Activated CD8-positive, alpha-beta memory T cell treated with anti-CD3 and anti-CD28 coated beads for 4 hours (primary cell): ENCODE measurements at places on chromosomes 16 and 17.

- no peak for DNase-seq
These were observed 14.3 kb upstream of the TMED6 start for GRCh38 chr16:69365901-69366300.

GRCh38 chr17:46978489-46979146, 435 bp downstream of the RPRML start:
- DNase-seq, result no peak

DNA sequence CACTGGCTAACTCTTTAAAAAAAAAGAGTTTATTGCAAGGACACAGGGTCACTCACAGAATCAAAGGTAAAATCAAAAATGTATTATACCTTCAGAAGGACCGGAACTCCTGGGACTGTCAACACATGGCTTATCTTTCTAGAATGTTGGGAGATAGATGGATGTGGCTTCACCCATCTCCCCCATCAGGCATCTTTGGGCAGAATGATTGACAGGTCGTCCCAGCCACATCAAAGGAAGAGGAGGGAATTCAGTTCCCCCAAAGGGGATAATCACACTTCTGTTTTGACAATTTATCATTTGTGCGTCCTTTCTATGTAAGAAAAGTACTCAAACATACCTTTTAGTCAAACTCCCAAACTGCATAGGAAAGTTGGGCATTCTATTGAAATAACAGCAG, 228.6 kb upstream of the CDH5 start:
- DNase-seq, result no peak

GRCh38 chr16:12833926-12834325, 30.2 kb upstream of the CPPED1 start:
- no peak for DNase-seq

- DNase-seq, result no peak
These were observed 2.4 kb downstream of the DYNLRB2 start for GRCh38 chr16:80543162-80543561.

- no peak for DNase-seq
These were observed 5.2 kb downstream of the BAIAP2 start for GRCh38 chr17:81039854-81040758.

DNA sequence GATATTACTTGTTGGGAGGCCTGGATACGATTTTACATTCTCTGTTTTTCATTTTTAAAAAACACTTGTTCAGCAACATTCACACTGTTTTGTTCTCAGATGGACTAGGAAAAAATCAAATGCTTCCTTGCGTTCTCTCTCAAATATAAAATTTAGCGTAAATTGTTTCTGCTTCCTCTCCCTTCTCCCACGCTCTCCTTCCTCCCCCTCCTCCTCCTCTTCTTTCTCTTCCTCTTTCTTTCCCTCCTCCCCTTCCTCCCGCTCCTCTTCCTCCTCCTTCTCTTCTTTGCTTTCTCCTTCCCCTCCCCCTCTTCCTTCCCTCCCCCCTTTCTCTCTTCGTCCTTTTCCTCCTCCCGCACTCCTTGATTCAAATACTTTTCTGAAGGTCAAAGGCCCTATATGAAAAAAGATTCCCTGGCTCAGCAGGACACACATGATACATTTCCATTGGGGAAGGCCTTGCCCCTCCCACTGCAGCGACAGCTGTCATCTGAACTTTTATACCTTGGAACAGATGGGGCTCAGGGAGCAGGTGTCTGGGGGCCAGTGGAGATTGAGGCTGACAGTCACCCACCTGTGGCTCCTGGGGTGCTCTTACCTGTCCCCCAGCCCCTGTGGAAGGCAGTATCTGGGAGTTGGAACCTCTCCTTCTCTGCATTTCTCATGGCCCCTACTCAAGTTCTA, 99.4 kb upstream of the SDK2 start:
- no peak for DNase-seq

GRCh38 chr17:1592751-1593629, 30.4 kb upstream of the PITPNA start:
- no peak for DNase-seq

DNA sequence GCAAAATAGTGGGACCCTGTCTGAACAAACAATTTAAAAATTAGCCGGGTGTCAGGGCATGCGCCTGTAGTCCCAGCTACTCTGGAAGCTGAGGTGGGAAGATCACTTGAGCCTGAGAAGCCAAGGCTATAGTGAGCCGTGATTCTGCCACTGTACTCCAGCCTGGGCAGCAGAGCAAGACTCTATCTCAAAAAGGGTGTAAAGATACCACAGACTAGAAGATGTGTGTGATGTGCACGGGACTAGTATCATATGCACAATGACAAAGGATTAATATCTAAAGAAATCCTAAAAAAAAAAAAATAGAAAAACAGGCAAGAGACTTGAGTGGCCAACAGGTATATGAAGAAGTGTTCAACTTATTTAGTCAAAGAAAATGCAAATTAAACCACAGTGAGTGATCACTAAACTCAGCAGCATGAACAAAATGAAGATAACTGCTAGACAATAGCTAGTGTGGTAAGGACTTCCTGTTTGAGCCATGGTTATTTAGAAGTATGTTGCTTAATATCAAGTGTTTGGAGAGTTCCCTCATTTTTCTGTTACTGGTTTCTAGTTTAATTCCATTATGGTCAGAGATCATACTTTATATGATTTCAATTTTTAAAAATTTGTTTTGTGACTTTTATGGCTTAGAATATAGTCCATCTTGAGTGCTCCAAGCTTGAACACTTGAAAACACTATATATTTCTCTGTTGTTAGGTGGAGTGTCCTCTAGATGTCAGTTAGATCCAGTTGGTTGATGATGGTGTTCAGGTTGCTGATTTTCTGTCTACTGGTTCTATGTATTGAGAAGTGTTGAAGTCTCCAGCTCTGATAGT, 14.7 kb upstream of the SLX4 start:
- DNase-seq, result no peak

DNA sequence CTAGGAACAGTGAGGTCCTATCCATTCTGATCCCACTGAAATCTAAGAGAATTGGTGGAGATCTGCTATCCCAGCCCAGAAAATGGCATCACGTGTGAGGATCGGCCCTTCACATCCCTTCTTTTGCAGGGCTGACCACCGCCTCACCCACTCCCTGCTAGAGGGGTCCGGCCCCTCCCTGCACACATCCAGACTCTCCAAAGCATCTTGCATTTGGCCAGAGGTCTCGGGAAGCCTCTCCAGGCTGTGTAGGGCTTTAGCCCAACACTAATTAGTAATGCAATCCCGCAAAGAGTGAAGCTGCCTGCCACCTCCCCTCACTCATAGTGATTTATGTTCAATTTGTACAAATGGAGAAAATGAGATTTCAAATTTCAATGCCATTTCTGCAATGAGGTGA, 434.4 kb upstream of the ZFHX3 start:
- no peak for DNase-seq
